Effector CD8-positive, alpha-beta T cell (primary cell): ENCODE measurements at places on chromosomes 1 and 21.

DNA sequence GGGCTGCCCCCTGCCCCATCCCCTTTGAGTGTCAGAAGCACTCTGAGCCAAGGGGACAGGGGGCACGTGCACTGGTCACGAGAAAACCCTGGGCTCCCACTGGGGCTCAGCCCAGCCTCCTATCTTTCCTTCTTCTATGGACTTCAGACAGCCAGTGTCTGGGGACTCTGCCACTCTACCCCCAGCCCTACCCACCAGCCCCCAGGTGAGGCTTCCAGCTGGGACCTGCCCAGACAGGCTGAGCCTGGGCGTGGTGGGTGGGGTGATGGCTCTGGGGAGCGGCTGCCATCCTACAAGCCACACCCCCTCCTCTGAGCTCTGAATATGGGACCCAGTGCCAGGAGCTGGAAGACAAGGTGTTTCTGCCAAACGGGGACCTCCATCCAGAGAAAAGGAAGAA lies 8.0 kb upstream of the SFN start:
- DNase-seq = no peak

- no peak for DNase-seq
Observed at GRCh38 chr1:19620786-19621185, 23.3 kb upstream of the NBL1 start.

DNA sequence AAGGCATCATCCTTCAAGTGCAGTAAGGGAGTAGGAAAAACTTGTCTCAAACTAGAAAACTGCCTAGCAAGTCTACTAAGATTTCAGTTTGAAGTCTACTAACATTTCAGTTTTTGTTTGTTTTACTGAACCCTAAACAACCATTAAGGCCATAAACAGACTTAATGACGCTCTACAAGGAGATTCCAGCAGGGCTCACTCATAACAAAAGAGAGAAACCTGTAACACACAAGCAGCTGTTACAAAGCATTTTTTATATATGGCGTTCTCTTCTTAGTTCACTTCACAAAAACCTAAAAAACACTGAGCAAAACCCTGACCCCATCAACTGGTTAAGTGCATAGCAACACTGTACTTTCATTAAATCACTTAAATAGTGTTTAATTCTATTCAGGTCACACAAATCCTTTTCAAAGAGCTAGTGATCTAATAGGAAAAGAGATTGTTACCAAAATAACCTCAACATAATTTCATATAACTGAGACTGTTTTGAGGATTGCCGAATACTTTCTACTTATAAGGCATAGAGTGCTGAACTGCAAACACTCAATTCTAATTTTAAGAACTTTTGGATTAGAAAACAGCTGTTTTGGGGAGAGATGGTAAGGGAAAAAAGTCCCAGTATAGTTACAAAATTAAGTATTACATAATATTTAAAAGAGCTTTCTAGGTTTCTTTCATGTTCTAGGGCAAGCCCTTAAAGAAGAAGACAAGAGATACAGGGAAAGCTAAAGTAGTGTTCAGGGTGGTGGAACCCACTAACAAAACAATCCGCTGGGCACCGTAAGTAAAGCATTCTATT lies 1.4 kb downstream of the B3GALNT2 start:
- no peak for DNase-seq

DNA sequence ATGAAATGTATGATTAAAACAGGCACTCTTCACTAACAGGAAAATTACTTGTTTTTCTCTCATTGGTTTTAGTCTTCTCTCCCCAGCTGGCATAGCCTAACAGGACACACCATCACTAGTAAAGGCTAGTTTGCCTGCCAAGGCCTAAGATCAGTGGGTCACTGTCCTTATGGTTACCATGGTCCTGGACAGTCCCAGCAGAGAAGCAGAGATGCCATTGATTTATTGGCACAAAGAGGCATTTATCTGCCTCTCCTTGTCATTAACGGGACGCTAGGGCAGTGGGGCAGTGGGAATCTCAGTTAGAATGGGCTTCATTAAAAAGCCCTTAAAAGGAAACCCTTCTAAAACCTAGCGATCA lies 13.9 kb downstream of the CD247 start:
- no peak for DNase-seq

- no peak for DNase-seq
Observed at GRCh38 chr1:208788013-208788540, 543.9 kb upstream of the PLXNA2 start.

DNA sequence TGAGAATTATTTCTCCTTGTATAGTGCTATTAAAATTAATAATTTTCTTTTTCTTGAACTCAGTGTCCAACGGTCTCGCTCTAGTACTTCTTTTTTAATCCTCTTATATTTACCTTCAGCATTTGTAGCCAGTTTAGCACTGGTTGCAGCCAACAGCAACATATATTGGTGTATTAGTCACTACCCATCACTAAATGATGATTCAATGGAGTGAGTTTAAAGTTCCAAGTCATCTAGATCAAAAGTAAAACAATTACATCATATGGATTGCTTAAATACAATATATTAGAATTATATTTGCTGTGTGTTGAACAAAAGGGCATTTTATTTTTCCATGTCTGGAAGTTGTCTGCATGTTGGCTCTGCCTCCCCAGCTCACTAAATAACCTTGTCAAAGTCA lies 591.8 kb downstream of the ADGRL2 start:
- no peak for DNase-seq

DNA sequence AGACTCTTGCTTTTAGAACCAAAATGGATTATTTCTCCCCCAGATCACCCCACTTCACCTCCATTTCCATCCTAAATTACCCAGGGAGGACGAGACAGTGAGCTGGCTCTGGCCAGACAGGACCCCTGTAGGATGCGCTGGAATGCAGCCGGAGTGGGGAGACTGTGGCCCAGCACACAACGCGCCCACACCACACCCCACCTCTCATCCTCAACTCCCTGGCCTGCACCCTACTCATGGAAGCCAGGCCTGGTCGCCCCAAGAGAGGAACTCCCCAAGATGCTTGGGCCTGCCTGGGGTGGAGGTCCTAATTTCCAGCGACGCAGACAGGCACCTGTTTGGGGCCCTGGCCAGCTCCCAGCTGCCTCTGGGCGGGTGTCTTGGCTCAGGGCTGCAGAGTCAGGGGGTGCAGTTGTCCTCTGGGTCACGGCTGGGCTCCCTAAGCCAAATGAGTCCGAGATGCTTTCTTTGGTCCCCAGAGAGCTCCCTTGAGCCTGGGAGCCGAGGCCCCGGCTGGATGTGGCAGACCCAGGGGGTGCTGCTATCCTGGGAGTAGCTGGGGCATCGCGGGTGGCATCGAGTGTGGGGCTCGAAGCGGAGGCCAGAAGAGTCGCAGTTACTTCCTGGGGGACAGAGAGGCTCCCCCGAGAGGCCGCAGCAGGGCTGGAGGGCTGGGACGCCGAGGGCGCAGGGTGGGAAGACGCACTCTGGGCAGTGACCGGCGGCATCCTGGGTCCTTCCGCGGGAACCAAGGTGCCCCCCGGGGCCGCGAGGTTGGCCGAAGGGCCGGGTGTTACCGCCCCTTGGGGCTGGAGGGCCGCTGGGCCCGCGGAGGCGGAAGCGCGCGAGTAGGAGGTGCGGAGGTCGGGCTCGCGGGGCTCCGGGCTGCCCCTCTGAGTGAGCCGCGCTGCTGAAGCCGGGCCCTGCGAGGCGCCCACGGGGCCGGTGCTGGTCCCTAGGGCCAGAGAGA lies 10.4 kb downstream of the CLEC20A start:
- DNase-seq = no peak

GRCh38 chr1:42420911-42421585 lies 34.8 kb downstream of the ZMYND12 start:
- no peak for DNase-seq

DNA sequence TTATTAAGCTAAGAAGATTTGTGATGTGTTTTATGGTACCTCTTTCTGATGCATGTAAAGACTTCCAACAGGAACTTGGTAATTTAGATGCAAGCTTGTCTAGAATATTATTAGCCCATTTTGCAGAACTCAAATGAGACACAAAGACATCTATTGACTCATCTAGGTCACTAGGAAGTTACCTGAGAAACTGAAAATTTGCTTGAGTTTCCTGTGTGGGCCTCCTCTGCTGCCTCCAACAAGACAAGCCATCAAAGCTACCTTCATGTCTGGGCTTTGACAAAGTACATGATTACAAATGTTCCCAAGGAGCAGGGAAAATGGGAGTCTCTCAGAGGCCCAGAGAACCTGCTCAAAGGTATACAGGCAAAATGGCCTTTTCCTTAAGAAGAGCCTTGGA lies 5.6 kb downstream of the RUNX1 start:
- no peak for DNase-seq

DNA sequence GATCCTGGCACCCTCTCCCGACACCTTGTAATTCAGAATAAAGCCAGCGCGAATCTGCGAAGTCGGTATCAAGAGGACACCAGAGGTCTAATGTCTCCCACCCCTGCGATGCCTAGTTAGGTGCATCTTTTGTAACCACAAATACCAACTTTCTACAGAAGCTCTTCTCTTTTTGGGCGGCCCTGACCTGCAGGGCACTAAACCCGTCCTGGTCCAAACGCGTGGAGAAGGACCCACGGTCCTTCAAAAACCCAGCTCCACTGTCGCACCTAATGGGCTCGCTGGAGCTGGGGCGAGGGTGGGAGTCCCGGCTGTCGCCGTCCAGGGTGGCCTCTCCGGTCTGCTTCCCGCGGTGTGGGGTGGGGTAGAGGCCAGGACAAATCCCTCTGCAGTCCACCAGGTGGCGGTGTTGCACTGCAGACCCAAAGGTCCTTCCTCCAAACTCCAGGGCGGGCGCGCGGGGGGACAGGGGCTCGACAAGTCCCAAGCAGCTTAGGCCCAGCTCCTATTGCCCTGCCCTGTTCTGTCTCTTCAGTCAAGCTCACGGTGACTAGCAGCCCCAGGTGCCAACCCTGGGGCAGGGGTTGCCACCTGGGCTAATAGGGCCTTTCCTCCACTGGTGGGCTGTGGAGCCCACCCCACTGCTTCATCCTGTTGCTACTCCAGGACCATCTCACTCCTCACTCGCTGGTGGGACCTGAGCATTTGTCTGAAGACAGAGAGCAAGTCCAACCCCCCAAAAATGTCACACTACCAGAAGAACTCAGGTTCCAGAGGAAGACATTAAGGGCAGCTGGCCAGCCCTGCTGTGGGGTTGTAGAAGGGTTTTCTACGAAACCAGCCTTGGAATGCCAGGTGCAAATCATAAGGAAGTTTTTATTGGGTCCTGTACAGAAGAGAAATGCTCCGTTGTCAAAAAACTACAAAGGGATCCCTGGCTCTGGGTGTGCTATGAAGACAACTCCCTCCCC lies 2.8 kb downstream of the HES3 start:
- DNase-seq = peak; percentile 69

DNA sequence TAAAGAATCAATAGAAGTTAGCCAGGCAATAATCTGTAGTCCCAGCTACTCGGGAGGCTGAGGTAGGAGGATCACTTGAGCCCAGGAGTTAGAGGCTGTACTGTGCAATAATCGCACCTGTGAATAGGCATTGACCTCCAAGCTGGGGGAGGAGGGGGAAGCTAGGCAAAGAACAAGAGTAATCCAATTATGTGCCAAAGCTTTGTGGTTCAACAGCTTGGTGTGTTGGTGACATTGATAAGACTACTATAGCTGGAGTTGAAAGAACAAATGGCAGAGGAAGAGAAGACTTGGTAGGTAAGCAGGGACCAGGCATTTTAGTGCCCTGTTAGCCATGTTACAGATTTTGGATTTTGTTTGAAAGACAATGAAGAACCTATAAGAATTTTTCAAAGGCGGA lies 2.1 kb upstream of the TMCO2 start:
- DNase-seq = no peak

GRCh38 chr1:245148861-245149260 lies 5.9 kb upstream of the KIF26B start:
- DNase-seq = no peak

DNA sequence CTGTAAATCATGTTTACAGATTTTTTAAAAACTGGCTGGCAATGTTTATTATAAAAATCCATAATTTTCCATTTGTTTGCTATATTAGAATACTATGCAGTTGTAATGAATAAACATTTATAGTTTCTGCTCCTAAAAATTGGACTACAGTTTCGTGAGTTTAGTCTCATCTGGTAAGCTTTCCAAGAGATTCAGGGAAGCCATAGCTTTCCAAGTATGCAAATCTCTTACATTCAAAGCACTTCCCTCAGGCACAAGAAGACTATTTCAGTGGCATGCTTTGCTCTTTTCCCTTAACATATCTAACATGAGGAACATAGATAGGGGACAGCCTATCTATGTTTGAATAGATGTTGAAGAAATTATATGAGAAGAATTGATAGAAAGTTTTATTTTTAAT lies 77.2 kb downstream of the ADGRL2 start:
- no peak for DNase-seq

DNA sequence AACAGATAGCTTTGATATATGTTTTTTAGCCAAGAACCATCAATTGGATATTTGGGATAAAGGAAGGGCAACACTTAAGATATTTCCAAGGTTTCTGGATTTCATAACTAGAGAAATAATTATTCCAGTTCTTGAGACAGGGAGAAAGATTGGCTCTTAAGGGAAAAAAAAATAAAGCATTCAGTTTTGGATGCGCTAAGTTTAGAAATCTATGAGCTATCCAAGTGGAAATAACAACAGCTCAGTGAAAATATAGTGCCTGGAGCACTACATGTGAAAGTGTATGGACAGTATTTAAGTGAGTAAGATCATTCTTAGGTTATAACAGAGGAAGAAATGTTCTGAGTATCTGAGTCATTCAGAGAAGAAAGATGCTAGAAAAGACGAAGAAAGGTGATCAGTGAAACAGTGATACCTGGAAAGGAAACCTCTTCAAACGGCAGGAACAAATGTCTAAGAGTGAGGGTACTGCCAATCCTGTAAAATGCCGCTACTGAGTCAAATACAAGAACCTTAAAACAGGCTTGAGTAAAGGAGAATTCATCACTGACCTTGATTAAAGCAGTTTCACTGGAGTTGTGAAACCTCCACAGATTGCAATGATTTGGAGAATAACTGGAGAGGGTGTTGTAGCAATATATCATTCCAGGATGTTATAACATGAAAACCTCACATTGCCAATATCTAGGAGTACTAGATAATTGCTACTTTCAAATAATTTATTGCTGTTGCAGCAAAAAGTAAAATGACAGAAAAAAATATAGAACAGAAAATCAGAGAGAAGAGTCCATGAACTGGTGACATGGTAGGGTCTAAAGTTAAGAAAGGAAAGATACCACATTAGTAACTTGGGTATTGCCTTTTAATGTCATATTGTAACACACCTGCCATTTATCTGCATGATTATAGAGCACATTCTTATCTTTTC lies 482.1 kb upstream of the RGS18 start:
- no peak for DNase-seq

DNA sequence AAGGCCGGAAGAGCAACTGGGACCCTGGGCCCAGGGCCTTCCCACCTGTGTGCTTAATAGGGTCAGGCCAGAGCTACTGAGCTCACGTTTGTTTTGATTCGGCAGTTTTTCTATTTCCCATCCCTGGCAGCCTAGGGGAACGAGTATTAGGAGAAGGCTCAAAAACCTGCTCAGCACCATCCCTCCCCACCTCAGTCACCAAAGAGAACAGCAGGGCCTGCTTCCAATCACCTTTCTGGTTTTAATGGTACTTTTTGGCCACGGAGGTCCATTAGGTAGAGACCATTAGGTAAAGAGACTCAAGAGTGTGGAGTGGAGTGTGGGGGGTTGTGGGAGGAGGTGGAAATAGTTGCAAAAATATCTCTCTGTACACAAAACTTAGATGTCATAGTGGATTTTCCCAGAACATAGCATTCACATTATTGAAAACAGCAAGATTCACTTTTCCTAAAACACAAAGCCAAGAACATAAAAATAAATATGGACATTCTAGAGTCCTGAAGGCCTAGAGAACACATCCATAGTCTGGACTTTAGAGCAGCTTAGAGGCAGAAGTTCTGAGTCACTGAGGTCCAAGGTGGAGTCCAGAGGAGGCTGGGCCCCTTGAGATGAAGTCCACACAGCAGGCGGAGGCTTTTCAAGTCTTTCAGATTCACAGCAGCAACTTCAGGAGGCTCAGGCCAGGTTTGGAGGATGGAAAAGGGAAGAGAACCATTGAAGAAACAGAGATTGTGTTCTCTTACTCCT lies 19.5 kb downstream of the NUAK2 start:
- no peak for DNase-seq
